ENCODE measurements at places on chromosomes 13 and 19.

- DNase-seq: no peak
Observed at GRCh38 chr13:58979851-58980250, 1183.9 kb downstream of the DIAPH3 start.

- no peak for DNase-seq
Observed at GRCh38 chr13:108525827-108526226, 103.6 kb upstream of the MYO16 start.

DNA sequence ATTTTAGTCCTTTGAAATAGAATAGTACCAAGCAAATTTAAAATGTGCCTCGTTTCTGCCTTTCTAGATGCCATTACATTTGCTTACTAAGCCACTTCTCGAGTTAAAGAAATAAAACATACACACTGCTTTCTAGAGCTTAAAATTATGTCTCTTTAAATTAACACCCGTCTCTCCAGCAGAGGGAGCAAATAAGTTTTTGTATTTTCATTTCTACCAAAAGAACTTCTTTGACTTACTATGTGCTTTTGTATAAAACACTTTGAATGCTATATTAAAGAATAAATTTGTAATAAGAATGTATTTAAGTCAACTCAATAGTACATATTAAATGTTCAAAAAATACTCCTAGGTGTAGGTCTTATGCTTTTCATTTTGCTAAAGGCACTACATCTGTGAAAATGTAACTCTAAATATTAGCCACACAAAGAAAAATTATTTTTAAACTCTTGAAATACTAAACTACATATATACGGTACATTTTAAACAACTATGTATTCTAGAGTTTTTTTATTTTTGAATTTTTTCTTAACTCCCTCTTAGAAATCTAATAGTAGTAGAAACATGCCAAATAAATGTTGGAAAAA is 269.3 kb upstream of the MIR17HG start:
- no peak for DNase-seq

DNA sequence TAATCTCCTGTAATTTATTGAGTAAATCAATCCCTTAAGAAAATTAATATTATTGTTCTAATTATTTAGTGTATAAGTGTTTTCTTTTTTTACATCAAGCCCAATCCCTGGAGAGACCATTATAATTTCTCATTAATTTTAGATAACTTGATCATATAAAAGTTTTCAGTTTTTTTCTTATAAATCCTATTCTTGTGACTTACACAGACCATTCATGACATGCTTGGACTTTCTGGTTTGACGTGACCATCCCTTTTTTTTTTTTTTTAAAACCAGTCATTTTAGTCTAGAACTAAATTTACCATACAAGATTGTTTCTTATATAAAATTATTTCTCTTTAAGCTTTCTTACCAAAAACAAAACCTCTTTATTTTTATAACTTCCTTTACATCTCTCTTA is 5.4 kb upstream of the MTRF1 start:
- DNase-seq: no peak

DNA sequence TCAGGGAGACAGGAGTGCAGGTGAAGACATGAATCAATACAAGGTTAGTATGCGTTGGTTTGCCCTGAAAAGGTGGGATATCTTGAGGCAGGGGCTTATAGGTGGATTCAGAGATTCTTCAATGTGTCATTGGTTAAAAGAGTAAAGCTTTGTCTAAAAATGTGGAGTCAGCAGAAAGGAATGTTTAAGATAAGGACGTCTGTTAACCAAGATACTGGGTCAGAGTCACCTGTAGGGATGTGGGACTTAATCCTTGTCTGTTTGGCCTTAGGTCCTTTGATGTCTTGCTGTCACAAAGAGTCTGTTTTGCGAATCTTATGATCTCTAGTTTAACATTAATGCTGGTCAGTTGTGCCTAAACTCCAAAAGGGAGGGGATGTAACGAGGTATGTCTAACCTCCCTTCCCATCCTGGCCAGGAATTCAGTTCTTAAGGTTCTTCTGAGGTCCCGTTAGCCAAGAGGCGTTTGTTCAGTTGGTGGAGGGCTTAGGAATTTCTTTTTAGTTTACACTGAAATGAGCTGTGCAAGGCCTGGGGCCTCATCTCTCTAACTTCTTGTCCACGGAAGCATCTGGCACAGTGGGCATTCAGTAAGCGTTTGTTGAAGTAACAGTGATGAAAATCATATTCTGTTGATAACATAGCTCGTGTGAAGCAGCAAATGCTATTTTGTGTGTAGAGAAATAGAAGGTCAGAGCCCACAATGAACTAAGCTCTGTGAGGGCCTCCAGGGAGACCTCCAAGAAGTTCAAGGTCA is 96.2 kb upstream of the RNF113B start:
- no peak for DNase-seq

- DNase-seq: no peak
Observed at GRCh38 chr13:76853481-76853880, 32.7 kb downstream of the KCTD12 start.

GRCh38 chr19:48681127-48681470 is 8.3 kb upstream of the NTN5 start:
- no peak for DNase-seq
